NCI-H748 treated with DMSO at 0.1 percent for 48 hours (cell line): ENCODE measurements at places on chromosomes 2 and 18.

GRCh38 chr2:205883965-205884364 is 201.7 kb downstream of the NRP2 start:
- DNase-seq: no peak

DNA sequence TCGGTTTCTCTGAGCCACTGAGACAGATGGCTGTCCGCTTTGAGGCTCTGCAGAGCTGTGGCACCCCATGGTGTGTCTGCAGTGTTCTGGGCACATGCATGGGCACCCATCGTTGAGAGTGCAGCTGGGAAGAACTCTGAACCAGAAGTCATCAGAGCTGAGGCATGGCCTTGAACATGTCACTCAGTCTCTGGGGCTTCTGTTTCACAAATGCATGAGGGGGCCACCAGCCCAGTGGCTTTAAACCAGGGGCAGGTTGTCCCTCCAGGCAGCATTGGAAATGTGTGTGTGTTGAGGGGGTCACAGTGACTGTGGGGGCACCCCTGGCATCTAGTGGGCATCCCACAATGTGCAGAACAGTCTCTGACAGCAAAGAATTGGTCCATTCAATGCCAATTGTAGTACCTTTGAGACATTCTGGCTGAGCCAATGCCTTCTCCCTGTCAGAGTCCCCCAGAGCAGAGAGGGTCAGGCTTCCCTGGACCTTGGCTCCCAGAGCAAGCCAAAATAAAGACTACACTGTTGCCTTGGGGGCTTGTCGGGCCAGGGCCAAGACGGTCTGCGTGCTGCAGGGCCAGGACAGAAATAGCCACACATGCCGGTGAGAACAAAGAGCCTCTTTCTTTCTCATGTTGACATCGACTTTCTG is 9.3 kb upstream of the PSMD1 start:
- DNase-seq: no peak

- DNase-seq: no peak
Observed at GRCh38 chr2:149009576-149010461, 28.7 kb upstream of the LYPD6B start.

DNA sequence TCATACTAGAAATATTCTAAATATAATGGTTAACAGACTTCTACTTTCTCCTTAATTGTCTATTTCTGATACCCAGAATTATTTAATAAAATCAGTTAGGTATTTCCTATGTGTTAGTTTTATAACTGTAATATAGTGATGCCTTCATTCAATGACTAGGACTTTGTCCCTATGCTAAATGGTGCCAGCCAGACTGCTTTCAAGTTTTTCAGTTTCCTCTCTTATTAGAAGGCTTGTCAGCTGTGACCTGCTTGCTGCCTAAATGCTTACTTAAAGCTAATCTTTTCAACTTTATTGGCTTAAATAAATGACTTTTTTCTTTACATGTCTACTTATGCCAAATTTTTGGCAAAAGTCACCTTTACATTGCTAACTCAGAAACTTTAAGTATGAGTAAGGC is 30.7 kb downstream of the BAZ2B start:
- DNase-seq: no peak

DNA sequence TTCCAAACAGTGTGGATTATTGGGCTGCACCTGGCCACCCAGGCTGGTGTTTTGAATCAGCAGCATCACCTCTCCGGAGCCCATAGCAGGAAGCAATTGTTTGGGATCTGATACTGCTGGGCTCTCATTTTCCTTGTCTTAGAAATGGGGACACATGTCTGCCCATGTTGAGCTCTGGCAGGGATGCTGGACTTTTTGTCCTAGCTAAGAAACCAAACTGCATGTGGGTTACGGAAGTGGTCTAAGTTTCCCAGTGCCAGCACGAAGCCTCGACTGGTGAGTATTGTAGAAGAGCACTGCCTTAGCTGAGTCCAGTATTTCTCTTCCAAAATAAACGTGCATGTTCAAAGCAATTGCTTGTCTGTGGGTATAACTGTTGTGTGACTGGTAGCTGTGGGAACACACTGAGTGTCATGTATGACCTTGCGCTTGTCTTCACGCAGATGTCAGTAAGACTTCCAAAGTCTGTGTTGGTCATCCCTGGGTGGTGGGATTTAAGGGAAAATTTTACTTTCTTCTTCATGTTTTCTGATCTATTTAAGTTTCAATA is 43.6 kb downstream of the SH3RF3 start:
- no peak for DNase-seq

- DNase-seq: no peak
Observed at GRCh38 chr2:202679980-202680379, 45.2 kb downstream of the FAM117B start.

DNA sequence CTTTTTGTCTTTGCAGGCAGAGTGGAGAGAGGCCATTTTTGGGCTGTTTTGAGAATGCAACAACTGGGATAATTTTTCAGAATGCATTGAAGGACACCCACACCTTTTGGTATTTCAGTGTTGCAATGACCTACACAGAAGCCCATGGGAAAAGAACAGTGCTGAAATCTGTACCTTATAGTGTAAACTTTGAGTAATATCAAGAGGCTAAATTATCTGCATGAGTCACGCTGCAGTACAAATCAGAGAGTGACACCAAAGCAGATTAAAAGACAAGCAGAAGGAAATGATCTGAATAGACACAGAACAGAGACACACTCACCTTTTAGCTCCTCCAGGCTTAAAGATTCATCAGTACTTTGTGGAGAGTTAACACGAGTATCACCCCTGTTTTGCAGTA is 265.3 kb downstream of the PAX3 start:
- no peak for DNase-seq

DNA sequence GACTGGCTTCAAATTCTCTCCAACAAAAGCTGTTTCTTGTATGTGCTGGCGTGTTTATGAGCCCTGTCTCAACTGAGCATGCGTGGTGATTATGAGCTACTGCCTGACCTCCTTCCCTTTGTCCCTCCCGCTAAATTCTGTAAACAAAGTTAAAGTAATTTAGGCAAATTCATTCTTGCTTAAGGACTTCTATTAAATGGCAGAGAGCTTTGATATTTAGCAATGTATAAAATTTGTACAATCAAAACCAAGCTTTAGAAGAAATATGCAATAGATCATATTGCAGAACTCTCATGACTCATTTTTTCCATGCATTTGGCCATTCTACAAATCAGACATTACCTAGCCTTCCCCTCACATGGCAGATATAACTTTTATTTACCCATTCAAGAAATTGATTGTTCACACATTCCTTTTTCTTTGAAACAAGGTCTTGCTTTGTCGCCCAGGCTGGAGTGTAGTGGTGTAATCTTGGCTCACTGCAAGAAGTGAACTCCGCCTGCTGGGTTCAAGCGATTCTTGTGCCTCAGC is 18.2 kb downstream of the IGFBP2 start:
- no peak for DNase-seq

- DNase-seq: no peak
Observed at GRCh38 chr18:48942554-48943261, 8.1 kb downstream of the SMAD7 start.

- DNase-seq: no peak
Observed at GRCh38 chr2:159213296-159213695, 73.2 kb downstream of the WDSUB1 start.
